NAMALWA (cell line): ENCODE measurements at places on chromosomes 4 and X.

GRCh38 chrX:109918753-109919152 lies 84.2 kb upstream of the TMEM164 start:
- no peak for DNase-seq

DNA sequence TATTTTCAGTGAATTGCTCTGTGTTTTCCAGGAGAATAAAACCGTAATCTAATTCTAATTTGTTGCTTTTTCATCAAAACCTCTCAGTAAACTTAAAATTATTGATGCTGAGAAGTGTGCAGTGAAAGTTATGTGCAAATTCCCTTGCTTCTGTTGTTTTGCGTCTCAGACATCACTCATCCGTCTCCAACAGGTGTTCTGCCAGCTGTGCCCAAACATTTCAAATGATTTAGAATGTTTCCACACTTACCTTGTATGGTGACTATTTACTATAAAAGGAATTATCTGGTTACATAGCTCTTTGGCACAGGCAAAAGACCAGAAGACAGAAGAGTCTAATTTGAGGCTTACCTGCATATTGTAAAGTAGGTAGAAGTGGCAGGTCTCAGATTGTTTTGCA lies 184.0 kb downstream of the BMPR1B start:
- no peak for DNase-seq

GRCh38 chr4:80492761-80493160 lies 157.2 kb downstream of the CFAP299 start:
- DNase-seq: no peak

DNA sequence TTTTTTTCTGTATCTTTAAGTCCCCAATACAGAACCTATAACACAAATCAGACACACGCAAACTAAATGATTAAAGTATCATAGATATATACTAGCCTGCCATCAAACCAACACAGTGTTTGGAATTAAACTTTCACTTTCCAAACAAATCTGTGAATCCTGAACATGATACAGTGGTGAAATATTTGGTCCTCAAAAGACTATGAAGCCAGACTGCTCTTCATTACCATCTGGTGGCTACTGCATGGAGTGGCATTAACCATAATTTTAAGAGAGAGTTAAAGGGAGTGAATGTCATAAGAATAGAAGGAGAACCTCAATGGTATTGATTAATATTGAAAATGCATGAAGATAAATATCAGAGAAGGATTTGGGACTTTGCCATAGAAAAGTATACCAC lies 9.2 kb upstream of the GABRA4 start:
- DNase-seq: peak; percentile 19

DNA sequence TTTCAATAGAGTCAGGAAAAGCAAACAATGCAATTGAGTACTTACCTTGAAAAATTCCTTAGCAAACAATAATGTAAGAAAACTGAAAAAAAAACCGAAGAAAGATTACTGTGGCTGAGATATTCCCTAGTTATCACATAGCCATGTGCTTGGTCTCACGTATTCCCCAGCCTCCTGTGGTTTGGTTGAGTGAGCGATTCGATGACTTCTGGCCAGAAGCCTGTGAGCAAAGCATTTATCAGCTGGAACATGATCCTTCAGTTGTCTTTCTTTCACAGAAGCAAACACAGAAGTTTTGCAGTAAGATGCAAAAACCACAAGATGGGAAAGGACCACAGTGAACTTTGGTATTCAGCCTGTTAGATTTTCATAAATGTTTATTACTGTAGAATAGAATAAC lies 1754.3 kb upstream of the AGA start:
- DNase-seq: no peak

DNA sequence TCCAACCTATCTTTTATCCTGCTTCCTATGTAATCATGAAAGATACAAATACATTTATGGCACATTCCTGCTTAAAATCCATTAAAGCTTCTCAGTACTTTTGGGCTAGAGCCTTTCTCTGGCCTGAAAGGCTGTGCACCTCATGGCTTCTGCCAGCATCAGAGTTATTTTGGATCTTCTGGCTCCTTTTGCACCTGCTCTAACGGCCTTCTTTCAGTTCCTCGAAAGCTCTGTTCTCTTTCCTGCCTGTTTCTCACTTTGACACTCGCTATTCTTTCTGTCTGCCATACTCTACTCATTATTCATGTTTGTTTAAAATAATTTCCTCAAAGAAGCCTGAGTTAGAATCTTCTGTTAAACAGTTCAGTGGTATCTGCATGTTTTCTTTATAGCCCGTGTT lies 86.0 kb downstream of the LRP2BP start:
- DNase-seq: peak; percentile 70

DNA sequence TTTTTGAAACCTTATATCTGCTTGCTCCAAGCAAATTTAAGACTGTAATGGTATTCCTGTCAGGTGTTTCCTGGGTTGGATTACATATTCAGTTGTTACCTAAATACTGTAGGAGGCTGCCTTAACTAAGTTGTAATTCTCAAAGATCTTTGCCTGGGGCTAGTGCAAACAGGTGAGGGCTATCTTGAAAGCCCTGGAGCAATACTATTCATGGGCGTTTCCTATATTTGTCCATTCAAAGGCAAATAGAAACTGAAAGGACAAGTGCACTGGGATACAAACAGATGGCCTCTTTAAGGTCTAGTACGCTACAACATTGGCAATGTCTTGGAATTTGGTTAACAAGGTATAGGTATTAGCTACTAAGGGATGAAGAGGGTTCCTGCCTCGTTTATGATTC lies 84.1 kb upstream of the CT45A1 start:
- DNase-seq: no peak

DNA sequence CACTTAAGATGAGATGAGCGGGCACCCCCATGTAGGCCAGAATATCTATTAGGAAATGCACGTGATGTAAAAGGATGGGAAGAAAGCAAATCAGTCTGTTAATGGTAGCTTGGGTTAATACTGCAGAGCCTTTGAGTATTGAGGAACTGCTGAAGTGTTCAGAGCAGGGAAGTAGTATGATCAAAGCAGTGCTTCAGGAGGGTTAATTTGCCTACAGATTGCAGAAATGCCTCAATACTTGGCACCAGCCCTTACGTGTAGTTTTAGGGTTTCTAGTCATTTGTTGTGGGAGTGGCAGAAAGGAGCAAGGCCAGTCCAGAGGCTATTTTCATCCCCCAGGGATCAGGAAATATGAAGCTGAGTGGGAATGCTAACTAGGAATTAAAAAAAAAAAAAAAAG lies 19.7 kb downstream of the ZFX start:
- DNase-seq: peak; percentile 55

DNA sequence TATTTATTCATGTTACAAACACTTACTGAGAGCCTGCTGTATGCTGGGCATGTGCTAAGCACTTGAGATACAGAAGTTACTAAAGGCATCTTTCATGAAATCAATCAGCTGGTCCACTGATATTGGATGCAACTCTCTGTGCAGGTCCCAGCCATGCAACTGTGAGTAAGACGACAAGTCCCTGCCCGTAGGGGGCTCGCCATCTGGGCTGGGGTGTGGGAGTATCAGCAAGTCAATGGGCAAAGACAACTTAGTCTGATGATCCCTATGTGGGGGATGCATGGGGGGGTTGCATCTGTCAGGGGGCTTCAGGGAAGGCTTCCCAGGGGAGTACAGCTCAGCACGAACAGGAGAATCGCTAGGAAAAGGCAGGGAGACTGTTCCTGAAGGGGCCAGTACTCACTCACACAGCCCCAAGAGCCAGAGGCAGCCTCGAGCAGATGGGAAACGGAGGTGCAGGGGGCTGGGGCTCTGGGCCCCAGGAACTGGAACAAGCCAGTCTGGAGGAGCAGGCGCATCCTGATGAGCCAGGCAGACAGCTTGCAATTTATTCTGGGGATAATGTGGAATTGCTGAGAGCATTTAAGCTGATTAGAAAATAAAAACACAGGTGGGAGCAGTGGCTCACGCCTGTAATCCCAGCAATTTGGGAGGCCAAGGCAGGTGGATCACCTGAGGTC lies 40.2 kb downstream of the CRMP1 start:
- no peak for DNase-seq
